ENCODE measurements at places on chromosomes 12 and 14.

DNA sequence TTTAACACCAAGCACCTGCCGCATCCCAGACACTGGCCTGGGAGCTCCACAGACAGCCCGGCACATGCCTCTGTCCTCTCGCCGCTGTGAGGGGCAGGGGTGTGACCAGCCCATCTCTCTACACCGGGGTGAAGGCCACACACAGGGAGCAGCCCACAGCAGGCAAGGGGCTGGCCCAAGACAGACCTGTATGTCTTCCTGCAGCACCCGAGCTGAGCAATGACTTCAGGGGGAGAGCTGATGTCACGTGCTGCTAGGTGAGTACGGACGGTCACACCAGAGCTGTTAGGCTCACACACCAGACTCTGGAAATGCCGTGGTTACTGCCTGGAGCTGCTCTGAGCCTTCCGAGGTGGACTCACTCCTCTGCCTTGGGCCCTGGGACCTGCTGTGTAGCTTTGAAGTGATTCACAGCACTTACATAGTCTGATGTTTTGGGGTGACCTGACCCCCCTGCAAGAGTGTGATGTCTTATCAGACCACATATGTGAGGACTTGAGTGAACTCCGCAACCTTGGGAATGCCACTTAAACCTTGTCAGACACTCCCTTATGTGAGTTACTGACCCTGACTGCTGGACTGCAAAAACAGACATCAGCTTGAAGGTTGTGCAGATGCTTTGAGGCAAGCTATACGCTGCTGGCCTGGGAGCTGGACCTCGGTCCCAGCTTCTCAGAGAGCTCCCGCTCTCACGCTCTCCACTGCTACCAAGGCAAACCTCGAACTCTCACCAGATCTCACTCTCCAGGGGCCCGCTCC, 1.8 kb downstream of the XRCC3 start:
- DNase-seq, result no peak

- DNase-seq, result no peak
Measured at GRCh38 chr14:76574416-76575095, 186.7 kb upstream of the VASH1 start.

DNA sequence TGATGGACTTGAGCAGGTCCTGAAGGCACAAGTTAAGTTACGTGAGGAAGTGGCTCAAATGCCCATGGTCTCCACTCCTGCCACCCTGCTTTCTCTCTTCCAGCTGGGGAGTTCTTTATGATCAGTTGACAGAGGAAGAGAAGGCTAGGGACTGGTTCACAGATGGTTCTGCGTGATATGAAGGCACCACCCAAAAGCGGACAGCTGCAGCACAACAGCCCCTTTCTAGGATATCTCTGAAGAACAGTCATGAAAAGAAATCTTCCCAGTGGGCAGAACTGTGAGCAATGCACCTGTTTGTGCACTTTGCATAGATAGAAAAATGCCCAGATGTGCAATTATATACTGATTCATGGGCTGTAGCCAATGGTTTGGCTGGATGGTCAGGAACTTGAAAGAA, 162.4 kb upstream of the FSCB start:
- DNase-seq, result no peak

DNA sequence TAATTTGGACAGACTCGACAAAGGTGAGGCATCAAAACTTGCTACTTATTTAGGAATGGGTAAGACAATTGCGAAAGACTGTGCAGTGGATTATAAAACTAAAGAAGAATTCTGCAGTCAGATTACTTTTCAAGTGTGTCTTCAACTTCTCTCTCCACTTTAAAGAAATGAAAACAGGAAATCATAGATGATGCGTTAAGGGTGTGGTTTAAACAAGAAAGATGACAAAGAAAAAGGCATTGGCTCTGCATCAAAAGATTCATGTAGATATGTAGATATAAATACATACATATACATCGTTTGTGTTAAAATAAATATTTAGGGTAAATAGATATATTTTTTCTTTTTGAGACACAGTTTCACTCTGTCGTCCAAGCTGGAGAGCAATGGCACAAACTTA, 74.6 kb upstream of the PARP11 start:
- no peak for DNase-seq

Data from activated T-helper 1 cell treated with anti-CD3 and anti-CD28 coated beads, Interleukin-12 subunit alpha, Interleukin-12 subunit beta, Interleukin-2, Interleukin-4 antibody, amounts not matched to agents 30 ng/mL and 10 ng/mL and 1 ng/mL, durations not matched to agents 14 hours and 24 hours and 36 hours (primary cell).